NCI-H446 (cell line): ENCODE measurements at places on chromosomes 12 and 14.

GRCh38 chr12:71158361-71158882, 623 bp upstream of the TSPAN8 start:
- DNase-seq, result no peak

- DNase-seq, result no peak
Observed at GRCh38 chr12:38282886-38283285, 33.7 kb upstream of the ALG10B start.

DNA sequence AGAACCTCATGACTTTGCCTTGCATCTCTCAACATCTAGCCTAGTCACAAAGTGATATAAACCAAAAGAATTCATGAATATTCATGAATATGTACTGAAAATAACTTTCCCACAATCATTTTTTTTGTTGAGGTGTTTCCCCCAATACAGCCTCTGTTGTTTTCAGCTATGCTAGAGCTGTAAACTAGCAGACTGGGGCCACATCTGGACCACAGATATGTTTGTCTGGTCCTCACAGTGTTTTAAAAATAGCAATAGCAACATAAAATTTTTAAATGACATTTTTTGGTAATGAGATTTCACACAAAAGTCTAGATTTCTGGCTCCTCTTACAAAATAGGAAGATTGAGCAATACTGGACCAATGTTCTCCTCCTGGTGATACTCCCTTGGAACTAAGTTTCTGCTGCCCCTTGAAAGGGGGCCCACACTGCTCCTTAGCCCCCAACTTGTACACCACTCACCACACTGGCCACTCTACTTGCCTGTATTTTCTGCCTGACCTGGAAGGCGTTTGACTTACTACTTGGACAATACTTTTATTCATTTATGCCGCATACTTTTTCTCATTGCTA, 81.2 kb downstream of the BMP4 start:
- DNase-seq, result no peak

DNA sequence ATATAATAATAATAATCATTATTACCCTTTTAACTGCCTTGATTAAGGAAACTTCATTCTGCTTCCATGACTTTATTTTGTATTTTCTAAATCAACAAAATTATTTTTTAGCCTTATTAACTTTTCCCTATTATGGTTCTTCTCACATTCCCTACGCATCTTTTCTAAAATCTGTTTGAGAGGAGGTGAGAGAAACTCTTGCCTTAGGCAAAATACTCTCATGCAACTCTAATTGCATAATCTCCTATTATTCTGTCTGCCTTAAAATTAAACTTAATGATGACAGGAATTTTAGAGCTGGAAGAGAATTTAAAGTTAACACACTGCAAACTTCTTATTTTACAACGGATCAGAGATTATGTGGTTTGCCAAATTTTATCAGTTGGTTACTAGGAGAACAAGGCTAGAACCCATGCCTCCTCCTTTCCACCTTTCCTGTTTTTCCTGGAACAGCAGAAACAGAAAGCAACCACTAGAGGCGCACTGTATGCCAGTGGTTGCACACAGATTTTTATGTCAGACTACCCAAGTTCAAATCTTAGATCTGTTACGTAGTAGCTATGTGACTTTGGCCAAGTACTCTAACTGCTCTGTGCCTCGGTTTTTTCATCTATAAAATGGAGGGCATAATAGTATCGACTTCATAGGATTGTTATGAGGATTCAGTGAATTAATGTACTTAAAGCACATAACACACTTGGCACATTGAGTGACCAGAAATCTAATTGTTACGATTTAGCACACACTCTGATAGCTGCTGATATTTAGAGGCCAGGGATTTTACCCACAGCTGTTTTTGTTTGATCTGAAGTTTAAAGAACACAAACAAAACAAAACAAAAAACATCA, 4.3 kb upstream of the BRMS1L start:
- DNase-seq, result peak; percentile 40

GRCh38 chr14:32167907-32168306, 33.9 kb upstream of the RNU6-7 start:
- no peak for DNase-seq

DNA sequence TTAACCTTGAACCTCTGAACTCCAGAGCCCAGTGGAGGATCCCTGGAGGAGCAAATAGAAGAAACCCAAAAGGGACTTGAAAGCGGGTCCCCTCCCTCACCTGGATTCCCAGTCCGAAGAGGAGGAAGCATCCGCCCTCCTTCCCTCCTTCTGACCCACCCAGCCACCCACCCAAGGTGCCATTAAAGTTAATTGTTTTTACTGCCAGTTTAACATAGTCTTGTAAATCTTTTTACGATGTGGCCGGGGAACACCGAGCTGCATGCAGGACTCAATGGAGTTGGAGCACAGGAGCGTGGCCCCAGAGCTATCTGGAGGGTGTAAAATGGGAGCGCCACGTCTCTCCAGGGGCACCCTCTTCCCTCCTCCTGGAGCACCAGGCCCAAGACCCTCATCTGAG, 49.9 kb upstream of the TBX3 start:
- no peak for DNase-seq

GRCh38 chr12:121893961-121894460, 5.4 kb downstream of the PSMD9 start:
- DNase-seq, result no peak

GRCh38 chr12:7339675-7340074, 35.8 kb downstream of the ACSM4 start:
- no peak for DNase-seq

GRCh38 chr12:132623072-132623869, 4.7 kb downstream of the P2RX2 start:
- no peak for DNase-seq

DNA sequence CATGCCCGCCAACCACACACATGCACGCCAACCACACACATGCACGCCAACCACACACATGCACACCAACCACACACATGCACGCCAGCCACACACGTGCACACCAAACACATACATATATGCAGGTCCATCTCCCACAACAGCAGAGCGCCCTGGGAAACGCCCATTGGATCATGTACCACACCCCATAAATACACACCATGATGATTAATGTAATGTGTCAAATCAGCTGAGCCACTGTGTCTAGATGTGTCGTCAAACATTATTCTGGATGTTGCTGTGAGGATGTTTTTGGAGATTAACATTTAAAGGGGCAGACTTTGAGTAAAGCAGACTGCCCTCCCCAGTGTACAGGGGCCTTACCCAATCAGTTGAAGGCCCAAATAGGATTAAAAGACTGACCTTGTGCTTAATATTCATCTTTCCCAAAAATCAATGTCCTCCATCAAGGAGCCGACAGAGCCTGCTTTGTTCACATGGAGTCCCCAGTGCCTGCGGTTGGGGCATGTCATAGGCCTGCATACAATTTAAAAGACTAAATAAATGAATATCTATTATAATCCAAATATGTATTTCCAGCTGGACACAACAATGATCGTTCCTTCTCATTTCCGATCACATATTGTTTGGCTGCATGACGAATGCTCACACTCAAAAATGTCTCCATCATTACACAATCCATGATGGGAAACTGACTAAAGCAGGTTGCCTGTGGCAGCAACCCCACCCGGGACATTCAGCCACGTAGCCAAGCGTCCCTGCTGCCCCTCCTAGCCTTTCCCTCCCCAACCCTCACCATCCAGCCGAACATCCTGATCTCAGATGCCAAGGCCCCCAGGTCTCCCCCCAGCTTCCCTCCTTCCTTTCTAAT, 23.2 kb upstream of the BDKRB2 start:
- DNase-seq, result no peak

GRCh38 chr12:3119192-3119755, 42.1 kb downstream of the TSPAN9 start:
- DNase-seq, result no peak

GRCh38 chr12:104048162-104048561, 1.8 kb downstream of the GLT8D2 start:
- DNase-seq, result no peak

- DNase-seq, result peak; percentile 43
Observed at GRCh38 chr12:2244013-2244861, 191.4 kb downstream of the CACNA1C start.

DNA sequence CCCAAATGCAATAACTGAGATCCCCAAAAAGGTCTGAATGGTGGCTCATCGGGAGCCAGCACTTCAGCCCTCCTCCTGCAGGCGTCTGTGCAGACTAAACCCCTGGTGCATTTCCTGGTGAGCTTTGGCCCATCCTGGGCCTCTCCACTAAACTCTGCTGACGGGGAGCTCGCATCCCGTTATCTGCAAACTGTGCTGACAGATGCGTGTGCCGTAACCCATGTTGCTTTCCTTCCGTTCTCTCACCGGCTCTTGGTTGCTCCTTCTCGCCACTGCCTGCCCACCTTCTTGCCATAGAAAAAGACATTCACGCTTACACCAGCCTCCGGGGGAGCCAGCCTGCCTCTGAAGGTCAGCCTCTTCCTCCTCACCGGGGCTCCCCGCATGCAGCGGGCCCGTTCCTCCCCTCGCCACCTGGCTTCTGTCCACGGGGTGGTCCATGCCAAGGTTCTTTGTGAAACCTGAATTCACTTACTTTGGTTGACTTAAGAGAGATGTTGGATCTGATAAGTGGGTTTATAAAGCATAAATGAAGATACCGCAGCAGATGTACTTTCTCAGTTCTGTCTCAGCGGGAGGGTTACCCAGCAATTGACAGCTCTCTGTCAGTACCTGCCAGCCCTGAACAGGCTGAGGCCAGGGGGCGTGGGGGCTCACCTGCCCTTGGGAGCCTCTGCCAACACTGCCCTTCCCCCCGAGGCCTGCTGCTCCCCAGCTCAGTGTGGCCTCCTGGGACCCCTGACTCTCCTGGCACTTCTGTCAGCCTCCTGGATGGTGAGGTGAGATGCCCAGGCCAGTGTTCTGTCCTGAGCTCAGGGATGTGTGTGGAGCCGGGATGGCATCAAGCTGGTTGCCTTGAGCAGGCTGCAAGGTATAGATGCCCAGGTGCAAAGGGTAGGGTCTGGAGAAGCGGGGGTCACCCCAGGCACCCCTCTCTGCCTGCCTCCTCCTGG, 14.2 kb downstream of the ZFYVE21 start:
- no peak for DNase-seq

GRCh38 chr12:126219139-126219538, 1153.9 kb downstream of the AACS start:
- no peak for DNase-seq

DNA sequence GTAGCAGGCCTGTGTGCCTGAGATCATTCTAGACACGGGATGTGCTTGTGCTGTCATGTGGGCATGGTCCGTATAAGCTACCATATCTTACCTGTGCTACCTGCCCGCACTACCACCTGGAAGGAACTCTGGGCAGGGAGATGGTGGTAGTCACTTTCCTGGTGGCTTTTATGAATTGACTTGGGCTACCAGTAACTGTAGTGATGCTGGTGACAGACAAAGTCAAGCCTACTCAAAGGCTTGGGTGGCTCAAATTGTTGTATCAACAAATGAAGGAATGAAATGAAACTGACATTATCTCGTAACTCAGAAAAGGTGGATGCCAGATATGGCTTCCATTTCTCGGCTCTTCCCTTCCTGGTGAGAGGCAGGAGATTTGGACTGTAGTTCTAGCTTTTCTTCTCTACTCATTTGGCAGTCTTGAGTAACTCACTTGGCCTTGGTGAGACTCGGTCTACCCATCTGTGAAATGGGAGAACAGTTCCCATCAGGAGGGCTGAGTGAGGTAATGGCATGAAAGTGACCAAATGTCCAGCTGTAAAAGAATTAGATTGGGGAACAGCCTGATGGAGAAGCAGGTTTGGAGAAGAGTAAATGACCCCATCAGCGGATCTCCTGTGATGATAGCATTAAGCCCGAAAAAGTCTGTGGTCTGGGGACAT, 81.3 kb downstream of the NOS1 start:
- no peak for DNase-seq

DNA sequence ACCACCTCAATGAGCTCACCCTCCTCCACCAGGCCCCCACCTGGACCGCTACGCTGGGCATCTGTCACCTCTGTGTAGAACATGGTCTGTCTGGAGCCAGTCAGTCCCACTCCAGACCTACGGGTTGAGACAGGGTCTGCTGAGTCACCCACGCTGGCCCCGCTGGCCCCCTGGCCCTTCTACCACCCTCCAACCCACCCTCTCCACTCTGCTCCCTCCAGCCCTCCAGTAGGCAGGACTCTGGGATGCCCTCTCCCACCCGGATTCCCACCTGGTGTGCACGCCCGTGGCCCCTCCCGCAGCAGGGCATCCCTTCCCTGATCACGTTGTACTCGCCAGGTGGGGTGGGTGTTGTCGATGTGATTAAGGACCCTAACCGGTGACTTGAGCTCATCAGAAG, 4.6 kb upstream of the JAG2 start:
- DNase-seq, result no peak

DNA sequence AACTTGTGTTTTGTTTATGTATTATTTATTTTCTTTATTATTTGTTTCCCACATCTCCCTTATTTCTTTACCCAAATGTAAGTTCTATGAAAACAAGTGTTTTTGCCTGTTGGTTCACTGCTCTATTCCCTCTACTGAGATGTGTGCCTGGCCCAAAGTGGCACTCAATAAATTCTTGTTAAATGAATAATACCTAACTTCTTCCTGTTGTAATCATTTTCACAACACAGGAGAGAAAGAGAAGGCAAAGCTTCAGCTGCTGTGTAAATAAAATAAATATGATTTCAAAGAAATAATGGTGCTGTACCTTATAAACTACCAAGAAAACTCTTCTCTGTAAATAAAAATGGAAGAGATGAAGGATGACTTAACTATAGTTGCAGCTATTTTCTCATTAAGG, 116.2 kb downstream of the TRHDE start:
- DNase-seq, result no peak

GRCh38 chr14:93343266-93343665, 3.7 kb upstream of the COX8C start:
- DNase-seq, result no peak

DNA sequence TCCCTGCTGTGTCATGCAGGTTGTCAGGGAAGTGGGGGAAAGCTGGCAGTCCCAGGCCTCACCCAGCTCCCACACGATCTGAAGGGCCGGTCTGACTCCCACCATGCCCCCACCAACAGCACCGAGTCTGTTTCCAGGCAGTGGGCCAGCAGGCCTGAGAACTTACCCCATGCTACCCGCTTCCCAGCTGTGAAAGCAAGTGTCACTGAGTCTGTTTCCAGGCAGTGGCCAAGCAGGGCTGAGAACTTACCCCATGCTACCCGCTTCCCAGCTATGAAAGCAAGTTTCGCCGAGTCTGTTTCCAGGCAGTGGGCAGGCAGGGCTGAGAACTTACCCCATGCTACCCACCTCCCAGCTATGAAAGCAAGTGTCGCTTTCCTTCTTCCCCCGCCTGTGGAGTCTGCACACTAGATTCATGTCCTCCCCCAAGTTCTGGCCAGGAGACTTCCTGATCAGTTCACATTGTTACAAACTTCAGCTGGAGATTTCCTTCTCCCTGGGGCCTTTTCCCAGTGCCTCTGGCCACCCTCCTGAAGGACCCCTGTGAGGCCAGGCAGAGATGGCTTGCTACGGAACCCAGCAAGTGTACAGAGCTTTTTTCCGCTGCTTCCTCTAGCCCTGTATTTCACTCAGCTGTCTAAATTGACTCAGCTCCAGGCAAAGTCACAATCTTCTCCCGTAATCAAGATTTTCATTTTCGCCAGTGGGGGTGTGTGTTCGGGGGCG, 435.4 kb downstream of the TMTC2 start:
- DNase-seq, result no peak

GRCh38 chr14:105076805-105077648, 11.8 kb upstream of the GPR132 start:
- no peak for DNase-seq

- no peak for DNase-seq
Observed at GRCh38 chr12:28050606-28051005, 78.1 kb upstream of the PTHLH start.
